Activated naive CD4-positive, alpha-beta T cell treated with Interleukin-2 at 50 U/mL for 16 hours (primary cell): ENCODE measurements at places on chromosomes 5 and 9.

- DNase-seq = no peak
These were observed 13.5 kb downstream of the PCDH1 start for GRCh38 chr5:141864371-141865370.

GRCh38 chr5:123647066-123647465 lies 135.1 kb downstream of the CSNK1G3 start:
- DNase-seq = no peak

DNA sequence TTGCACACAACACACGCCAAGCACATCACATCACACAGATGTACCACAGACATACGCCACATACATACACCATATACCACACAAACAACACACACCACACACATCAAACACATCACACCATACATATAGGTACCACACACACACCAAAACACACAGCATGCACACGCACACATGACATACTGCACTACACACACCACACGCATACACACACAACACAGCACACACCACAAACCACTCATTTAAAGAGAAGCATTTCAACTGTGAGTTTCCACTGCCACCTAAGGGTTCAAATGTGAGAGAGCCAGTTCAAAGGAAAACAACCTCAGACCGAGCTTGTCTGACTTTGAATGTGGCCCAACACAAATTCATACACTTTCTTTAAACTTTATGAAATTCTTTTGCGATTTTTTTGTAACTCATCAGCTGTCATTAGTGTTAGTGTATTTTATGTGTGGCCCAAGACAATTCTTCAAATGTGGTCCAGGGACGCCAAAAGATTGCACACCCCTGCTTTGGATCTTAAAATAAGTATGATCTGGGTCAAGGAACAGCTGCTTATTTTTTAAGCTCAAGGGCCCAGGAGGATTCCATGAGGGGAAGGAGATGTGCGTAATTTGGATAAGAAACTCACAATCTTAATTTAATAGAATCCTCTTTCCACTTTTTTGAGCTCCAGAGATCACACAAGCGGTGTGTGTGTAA lies 494.6 kb downstream of the GADD45G start:
- DNase-seq = no peak

- no peak for DNase-seq
These were observed 4.8 kb upstream of the CHSY3 start for GRCh38 chr5:129899454-129899853.

DNA sequence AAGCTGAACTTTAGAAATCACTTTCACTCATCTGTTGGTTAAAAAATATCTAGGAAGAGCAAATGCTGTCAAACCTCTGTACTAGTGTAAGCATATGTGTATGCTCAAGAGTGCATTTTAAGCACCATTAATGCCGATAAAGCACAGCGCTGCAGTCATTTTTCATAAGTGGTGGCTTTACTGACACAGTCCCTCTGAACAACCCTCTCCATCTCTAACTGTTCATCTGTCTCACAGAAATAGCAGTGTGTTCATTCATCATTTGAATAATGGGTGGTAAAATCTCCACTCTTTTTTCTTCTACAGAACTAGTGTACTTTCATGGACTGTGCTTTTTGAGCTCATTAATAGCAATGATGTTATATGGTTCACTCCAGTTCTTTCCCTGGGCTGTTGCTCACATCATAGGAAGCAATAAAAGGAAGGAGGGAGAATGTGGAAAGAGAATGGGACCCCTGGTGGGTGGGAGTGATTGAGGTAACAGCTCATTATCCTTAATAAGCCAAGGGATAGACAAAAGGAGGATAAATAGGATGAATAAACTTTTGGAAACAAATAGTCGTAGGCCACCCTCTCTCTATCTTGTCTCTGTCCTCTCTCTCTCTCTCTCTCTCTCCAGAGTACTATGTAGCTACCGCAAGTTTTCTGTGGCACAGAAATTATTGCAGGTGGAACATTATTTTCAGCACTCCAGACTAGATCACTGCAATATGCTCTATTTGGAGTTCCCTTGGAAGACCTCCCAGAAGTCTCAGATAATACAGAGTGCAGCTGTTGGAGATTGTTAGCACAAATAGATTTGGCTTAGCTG lies 117.9 kb upstream of the PRDM9 start:
- no peak for DNase-seq

- peak; percentile 29 for DNase-seq
These were observed 133.0 kb upstream of the IQGAP2 start for GRCh38 chr5:76269932-76270610.

DNA sequence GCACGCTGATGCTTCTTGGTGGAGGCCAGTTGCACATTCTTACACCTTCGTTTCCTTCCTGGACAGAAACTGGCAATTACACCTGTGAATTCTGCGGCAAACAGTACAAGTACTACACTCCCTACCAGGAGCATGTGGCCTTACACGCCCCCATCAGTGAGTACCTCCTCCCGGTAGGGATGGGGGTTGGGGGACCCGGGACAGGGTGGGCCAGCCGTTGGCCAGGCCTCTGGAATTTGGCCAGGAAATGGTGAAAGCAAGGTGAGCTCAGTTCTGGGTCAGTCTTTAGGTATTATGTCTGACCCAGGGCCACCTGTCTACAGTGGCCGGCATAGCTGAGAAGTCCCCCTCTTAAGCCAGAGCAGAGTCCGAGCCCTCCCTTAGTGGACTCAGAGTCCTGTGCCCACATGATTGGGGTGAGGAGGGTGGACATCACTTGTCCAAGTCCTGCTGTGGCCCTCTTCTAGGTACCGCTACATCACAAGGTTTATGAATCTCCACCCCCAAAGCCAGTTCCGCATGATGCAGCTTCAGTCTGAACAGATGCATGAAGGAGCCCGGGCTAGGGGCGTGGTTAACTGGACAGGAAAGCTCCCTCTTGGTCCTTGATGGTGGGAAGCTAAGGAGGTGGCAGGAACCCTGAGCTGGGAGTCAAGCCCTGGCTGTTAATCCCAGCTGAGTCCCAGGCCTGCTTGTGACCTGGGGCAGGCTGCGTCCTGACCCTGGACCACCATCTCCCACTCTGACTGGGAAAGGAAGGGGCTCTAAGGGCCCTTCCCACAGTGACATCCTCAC lies 61.3 kb downstream of the AMBP start:
- DNase-seq = no peak

- DNase-seq = no peak
These were observed 86.9 kb downstream of the AOPEP start for GRCh38 chr9:94813379-94813778.

GRCh38 chr9:127776924-127777289 lies 1.6 kb downstream of the SH2D3C start:
- DNase-seq = peak; percentile 24

GRCh38 chr5:154302161-154302560 lies 111.6 kb downstream of the GALNT10 start:
- DNase-seq = no peak

DNA sequence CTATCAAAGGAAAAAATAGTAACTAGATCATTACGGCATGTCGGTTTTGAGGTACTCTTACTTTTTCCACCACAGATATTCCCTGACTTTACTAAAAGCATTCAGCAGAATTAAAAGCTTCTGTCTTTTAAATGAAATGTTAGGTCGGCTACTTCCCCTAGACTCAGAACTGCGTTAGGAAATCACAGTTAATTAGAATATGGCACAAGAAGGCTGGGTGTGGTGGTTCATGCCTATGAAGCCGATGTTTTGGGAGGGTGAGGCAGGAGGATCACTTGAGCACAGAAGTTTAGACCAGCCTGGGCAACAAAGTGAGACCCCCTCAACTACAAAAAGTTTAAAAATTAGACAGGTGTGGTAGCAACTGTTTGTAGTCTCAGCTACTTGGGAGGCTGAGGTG lies 24.4 kb downstream of the CEMIP2 start:
- DNase-seq = no peak

DNA sequence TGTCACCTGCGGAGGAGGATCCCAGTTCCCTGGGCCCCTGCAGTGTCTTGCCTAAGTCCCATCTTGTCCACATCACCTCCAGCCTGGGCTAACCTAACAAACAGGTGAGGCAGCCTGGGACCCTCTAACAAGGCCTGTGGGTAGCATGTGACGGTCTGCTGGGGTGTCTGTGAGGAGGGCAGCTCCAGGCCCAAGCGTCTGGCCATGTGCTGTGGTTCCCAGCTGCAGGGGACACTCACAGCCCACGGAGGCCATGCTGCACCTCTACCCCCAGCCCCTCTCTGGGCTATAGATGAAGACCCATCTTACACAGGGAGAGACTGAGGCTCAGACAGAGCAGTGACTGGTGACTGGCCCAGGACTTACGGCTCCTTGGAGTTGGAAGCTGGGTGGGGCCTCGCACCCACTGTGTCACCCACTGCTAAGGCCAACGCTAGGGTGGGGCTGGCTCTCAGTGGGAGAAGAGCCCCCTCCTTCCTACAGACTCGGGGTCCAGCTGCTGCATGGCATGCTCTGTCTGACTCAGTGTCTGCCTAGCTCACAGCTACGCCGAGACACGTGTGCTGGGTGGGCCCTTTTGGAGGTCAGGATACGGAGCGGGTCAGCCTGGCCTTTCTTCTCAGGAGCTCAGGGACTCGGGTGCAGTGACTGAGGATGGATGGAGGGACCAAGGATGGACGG lies 40.8 kb upstream of the RNF130 start:
- no peak for DNase-seq

- DNase-seq = no peak
These were observed 232.5 kb downstream of the SLF1 start for GRCh38 chr5:94850960-94851359.

DNA sequence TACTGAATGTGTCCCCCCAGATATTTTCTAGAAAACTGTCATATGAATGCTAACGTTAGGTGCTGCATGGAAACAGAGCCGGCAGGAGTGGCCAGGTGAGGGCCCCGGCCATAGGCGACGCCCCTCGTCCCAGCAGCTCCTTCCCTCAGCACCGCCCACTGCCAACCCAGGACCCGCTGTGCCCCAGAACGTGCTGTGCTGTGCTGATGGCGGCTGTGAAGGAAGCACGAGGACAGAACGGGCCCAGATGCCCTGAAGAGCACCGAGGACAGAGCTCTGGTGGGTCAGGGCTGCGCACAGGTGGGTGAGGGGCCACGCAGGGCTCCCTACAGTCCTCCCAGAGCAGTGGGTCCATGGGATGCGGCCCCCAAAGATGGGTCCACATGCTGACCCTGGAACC lies 30.3 kb downstream of the LPCAT1 start:
- no peak for DNase-seq

DNA sequence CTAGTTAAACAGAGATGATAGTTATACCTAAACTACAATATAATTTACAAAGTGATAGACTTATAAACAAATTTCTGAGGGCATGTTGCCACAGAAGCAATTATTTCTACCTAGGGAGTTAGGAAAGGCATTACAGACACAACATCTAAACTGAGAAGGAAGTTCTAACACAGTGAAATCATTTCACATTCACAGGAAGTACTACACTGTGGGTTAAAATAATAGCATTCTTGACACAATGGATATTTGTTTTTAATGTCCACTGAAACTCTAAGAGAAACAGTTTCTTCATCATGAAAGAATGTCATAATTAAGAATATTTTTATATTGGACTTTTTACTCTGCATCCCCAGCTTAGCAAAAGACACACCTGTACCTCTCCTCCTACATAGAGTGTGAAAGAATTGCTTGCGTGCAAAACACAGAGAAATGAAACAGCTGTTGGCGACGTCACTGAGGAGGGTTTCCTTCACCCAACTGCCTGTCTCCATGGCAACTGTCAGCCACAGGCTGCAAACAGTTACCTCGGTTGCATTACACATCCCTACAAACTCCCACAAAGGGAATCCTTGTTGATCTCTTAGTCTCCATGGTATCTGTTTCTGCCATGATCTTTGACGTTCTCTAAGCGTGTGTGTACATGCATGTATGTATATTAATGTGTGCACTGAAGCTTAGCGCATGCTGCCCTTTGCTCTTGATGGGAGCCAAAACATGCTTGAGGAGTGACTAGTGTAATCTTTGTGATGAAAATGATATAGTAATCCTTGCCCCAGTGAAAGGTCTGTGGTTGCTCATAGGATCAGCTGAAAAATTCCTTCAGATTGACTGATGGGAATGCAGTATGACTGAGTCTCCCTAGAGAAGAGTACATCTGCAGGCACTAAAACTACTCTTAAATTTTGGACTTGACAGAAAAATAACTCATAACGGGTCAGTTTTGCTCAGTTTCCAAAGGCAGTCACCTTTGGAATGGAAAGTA lies 168.5 kb downstream of the ACTL7B start:
- no peak for DNase-seq

DNA sequence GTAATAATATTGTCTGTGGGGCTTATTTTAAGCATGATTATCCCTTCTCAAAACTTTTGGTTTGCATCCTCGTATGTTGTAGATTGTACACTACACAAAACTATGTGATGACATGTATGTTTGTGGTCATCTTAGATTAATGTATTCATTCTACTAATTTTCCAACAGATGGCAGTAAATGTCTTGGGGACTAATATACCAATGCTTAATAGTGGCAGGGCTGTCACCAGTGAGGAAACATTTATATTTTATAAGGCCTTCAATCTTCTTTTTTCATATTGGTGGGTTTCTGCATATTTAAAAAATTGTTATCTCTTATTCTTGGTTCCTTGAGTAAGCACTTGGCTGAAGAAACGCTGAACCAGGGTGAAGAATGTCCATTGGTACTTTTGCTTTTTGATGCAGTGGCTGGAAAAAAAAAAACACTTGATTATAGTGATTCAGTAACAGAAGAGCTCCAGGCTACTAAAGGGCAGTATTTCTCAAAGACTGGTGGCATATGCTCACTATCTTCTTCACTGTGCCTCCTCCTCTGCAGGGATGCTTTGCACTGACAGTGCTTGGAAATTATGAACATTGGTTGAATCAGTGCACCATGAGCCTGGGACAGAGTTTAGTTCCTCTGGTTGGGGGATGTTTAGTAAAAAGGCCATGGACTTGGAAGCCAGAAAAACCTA lies 530.3 kb downstream of the RASEF start:
- DNase-seq = no peak
